ENCODE measurements at places on chromosomes 11 and 22.

- DNase-seq: no peak
These were observed 9.5 kb downstream of the ALDH3B2 start for GRCh38 chr11:67664696-67665540.

DNA sequence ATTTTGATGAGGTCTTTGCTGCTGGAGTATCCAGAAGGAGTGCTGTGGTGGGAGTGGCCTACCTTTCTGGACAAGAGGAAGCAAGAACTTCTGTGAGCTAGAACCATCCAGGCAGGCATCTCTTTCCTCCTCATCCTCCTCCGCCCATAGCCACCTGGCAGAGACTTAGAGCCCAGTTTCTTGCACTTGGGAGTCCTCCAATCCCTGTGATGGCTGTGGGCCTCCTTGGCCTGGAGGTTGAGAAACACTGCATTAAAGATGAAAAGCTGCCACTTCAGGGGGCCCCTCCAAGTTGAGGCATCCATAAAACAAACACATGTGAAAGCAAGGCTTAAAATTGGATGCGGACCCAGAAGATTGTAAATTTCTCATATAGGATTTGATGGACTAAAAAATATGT is 110.3 kb downstream of the ZBTB16 start:
- DNase-seq: no peak

GRCh38 chr11:37072538-37073055 is 474.6 kb upstream of the RAG2 start:
- DNase-seq: no peak

GRCh38 chr22:23922921-23923320 is 28.7 kb downstream of the MIF start:
- no peak for DNase-seq

GRCh38 chr11:81687057-81687456 is 1046.6 kb downstream of the FAM181B start:
- no peak for DNase-seq

- no peak for DNase-seq
These were observed 150.9 kb downstream of the TBC1D22A start for GRCh38 chr22:46913351-46913750.

- no peak for DNase-seq
These were observed 116.4 kb downstream of the CASP12 start for GRCh38 chr11:104781719-104782376.

- no peak for DNase-seq
These were observed 9.6 kb upstream of the SYT8 start for GRCh38 chr11:1825039-1825740.

- no peak for DNase-seq
These were observed 84.1 kb downstream of the CEP164 start for GRCh38 chr11:117411736-117412135.

GRCh38 chr11:119701591-119702549 is 27.1 kb downstream of the NECTIN1 start:
- DNase-seq: no peak

DNA sequence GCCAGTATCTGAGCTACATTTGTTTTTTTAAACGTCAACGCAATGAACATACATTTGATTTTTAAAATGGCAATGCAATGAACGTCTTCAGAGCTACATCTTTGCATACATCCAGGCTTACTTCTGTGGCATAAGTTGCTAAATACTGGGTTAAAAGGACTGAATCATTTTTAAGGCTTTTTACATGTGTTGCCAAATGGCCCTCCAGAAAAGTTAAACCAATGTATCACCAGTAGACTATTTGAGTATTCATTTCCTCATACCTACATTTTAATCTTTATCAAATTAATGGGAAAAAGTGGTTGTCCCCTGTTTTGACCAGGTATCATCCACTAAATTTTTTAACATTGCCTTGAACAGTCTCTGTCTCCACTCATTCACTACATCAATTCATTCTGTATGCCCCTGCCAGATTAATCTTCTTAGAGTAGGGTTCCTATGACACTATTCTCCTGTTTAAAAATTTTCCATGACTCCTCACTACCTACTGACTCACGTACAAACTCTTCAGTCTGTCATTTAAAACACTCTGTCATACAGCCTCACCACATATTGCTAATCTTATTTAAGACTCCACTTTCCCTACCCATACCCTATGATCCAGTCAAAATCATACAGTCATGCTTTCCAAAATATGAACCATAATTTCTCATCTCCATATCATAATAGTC is 12.4 kb upstream of the PRRG4 start:
- DNase-seq: no peak

- no peak for DNase-seq
These were observed 12.7 kb downstream of the TP53AIP1 start for GRCh38 chr11:128929991-128930390.

GRCh38 chr11:44571871-44572270 is 6.4 kb downstream of the CD82 start:
- DNase-seq: no peak

GRCh38 chr22:19527861-19528417 is 3.7 kb upstream of the CLDN5 start:
- DNase-seq: no peak

- no peak for DNase-seq
These were observed 6.3 kb downstream of the AKIP1 start for GRCh38 chr11:8917157-8917825.

DNA sequence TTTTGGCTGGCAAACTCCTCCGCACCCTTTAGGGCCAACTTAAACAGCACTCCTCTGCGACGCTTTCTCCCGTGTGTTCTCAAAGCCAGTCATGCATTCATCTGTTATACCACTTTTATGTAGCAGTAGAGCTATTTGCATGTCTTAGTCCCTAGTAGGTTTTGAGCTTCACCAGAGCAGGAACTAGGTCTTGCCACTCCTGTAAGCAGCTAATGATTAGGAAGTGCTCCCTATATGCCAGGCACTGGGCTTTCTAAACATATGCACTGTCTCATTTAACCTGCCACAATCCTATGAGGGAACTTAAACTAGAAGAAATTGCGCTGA is 180.8 kb downstream of the DBX1 start:
- no peak for DNase-seq

- DNase-seq: no peak
These were observed 207.6 kb downstream of the MIAT start for GRCh38 chr22:26865021-26865420.

GRCh38 chr11:78030429-78031325 is 7.6 kb upstream of the KCTD14 start:
- DNase-seq: no peak

DNA sequence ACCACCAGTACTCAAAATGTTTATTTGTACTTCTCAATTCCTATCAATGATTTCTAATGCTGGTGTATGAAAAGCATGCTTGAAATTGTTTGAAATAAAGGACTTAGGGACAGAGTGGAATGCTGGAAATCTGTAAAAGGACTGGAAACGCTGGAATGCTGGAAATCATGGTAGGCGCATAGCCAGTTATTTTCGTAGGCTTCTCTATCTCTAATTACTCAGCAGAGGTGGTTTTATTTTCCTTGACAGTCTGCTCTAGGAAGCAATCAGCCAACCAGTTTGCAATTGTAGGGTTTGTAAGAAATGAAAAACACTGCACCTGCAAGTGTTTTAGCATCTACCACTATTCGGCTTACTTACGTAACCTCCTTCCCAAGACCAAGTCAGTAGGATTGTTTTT is 788 bp downstream of the LIN7C start:
- DNase-seq: no peak

GRCh38 chr11:69129647-69130046 is 26.1 kb upstream of the SMIM38 start:
- DNase-seq: no peak
